NCI-H748 treated with DMSO at 0.1 percent for 48 hours (cell line): ENCODE measurements at places on chromosomes 1 and 21.

DNA sequence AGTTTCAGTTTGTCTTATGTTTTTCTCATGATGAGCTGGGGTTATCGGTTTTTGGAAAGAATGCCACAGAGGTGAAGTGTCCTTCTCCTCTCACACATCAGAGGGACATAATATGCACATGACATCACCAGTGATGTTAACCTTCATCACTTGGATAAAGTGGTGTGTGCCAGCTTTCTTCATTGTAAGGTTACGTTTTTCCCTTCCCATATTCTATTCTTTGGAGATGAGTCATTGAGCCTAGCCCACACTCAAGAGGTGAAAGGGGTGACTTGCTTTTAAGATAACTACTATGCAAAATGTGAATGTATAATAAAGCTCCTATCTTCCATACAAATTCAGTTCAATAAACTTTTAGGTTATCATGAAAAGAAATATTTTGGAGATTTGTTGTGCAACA, 36.7 kb upstream of the MAGI3 start:
- no peak for DNase-seq

DNA sequence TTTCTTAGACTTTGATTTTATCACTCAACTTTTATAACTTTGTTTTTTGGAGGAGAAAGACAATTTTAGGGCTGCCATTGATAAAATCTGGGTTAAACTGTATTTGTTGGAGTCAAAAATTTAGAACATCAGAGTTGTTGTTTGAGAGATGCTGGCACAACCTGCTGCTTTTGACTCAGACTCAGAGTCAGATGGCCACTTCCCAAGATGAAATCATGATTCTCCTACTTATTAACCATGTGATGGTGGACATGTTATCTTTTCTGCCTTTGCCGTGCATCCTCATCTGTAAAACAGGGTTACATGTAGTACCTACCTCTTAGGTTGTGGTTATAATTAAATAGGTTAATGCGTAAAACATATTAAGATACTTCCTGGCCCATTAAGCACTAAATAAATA, 71.2 kb downstream of the PLA2G4A start:
- no peak for DNase-seq

- no peak for DNase-seq
Observed at GRCh38 chr21:33686386-33686785, 44.1 kb downstream of the ITSN1 start.

DNA sequence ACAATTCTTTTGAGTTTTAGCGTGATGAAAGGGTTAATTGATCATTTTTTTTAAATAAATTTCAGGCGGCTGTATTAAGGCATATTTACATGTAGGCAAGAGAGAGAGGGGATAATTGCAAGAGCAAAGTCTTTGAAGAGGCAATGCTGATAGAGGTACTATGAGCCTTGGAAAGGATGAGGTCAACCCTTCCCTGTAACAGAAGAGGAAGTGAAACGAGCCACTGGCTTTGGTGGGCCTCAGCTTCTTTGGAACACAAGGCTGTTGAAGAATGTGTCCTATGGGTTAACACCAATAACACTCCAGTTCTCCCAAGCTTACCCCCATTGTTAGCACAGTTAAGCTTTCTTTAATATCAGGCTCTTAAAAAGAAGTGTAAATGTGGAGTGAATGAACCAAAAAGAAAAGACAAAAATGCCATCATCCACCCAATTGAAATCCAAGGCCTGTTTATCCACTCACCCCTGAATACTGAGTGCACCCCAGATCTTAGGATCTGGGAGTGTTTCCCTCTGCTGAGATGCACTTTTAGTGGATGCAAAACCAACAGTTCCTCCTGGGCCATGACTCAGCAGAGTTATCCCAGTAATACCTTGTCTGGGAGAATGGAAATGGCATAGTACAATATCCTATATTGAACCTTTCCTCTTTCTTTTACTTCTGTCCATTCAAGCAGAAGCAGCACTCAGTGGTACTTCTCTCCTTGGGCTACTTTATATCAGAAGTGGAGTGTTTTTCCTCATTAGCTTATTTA, 216.4 kb downstream of the SLC44A5 start:
- DNase-seq = no peak

DNA sequence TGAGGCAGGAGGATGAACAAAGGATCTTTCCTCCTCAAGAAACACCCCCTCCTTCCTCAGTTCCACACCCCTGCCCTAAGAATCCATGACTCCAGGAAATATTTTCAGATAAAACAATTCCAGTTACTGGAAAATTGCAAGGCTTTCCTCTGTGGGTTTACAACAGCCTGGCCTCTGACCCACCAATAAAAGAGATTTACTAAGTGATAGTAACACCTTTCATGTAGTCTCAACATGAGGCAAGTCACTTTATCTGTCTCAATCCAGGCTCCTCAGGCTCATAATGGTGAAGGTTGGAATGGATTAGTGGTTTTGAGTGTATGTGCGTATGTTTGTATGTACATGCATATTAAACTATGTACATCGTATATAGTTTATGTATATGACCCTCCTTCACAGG, 71.4 kb upstream of the PPP2R5A start:
- no peak for DNase-seq

DNA sequence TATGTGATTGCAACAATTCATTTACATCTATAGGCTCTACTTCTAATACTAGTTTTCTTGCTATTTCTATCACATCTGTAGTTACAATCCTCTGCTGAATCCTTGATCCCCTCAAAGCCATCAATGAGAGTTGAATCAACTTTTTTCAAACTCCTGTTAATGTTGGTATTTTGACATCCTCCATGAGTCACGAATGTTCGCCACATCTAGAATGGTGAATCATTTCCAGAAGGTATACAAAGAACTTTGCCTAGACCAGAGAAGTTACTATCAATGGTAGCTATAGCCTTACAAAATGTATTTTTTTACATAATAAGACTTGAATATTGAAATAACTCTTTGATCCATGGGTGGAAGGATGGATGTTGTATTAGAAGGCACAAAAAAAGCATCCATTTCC, 110.0 kb downstream of the AMY1C start:
- DNase-seq = no peak

DNA sequence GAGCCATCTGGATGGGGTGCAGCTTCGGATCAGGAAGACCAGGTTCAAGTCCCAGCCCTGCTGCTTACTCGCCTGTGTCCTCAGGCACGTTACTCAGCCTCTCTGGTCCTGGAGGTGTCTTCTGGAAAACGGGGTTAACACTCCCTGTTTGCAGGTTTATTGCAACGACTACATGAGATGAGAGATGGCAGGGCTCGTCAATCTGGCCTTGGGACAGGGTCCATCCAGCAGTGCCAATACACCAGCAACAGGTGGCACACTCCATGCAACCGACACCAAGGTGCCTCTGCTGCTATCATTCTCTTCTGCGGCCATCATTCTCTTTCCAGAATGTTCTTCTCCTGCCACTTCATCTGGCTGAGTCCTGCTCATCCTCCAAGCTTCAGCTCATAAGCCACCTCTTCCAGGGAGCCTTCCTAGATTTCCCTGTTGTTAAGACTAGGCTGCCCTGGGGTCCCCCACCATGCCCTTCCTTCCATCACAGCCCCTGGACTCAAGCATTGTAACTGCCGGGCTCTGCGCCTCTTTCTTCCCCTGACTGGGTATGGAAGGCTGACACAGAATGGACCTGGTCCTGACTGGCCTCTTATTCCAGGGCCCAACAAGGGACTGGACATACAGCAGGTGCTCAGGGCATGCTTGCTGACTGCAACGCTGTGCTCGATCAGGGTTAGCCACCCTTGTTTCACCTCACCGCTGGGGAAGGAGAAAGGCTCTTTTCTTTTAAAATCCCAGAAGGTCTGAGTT, 87.4 kb downstream of the DMRTB1 start:
- DNase-seq = no peak

- DNase-seq = no peak
Observed at GRCh38 chr1:10624256-10625050, 149.7 kb downstream of the PEX14 start.

DNA sequence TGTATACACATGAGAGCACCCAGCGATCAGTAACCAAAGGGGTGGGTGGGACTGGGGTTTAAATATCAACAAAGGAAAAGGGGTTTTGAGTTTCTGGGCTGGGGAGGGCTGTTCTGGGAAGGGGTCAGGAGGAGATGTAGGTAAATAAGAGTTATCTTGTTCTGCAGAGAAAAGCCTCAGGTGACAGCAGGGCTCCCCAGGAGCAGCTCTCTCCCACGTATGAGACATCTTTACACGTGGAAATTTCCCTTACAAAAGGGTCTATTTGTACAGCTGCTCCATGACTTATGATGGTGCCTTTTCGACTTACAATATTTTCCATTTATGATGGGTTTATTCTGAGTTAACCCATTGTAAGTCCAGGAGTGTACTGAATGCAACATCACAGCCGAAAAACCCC, 16.3 kb upstream of the PADI2 start:
- DNase-seq = no peak

DNA sequence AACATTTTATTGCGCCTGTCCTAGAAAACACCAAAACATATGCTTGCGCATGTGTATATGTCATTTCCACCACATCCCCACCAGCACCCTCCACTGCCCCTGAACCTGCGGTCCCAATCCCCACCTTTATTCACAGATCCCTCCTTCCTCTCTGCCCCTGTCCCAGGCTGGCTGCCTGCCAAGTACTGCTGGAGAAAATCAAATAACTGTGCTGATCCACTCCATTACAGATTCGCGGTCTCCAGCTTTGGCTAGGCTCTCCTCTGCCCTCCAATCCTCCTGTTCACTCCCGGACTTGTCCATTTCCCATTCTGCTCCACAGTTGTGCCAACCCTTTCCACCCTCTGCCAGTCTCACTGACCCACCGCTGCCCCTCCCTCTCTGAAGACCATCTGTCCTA, 59.3 kb upstream of the GJB5 start:
- DNase-seq = no peak

DNA sequence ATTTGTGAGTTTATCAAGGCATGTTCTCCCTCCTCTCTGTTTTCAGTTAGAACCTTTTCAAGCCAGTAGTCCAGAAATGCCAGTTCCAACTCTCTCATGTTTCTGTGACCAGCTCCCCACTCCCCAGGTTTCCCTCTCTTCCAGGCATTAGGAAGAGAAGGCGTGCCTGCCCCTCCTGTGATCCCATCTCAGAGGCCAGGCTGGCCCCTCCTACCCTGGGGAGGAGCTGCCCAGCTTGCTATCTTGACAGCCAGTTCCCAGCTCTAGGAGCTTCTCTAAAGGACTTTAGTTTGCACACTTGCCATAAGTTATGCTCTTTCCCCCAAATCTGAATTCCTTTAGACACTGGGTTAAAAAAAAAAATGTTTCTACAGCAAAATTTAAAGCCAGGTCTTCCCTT, 8.9 kb downstream of the HYI start:
- DNase-seq = no peak

GRCh38 chr1:15753776-15754175, 4.8 kb upstream of the FBLIM1 start:
- no peak for DNase-seq

- DNase-seq = no peak
Observed at GRCh38 chr1:12696658-12697057, 19.3 kb upstream of the AADACL3 start.

DNA sequence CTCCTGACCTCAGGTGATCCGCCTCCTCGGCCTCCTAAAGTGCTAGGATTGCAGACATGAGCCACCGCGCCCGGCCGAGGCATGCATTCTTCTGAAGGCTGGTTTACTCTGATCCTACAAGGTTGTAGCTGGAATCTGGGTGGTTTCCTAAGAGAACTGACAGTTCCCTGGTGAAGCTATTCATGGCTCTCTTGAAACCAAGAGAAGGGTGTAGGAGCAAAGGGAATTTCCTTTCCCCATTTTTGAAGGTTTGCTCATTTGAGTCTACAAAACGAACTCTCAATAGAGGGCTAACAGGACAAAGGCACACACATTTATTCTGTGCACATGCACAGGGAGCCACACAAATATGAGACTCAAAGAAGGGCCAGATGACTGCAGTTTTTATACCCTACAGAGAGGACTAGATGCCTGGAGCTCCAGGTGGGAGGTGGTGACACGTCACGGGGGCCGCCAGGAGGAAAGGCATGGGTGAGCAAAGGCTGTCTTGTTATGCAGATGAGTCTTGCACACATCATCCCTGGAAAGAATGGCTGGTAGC, 49.5 kb upstream of the ERRFI1 start:
- no peak for DNase-seq

DNA sequence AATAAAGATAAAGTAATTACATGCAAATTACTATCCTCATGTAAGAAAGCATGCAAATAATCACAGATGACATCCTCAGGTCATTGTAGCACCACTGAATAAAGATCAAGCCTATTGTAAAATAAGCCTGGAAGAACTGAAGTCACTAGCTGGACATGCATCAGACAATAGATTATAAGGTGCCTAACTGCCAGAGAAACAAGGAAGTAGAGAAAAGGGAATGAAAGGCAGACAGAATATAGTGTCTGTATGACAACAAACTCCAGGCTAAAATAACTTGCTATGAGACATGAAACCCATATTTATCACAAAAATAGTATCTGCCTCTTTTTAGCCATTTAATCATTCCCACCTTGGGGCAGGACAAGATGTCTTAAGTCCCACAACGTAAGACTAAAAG, 108.7 kb downstream of the ENAH start:
- peak; percentile 9 for DNase-seq

GRCh38 chr1:233361876-233362275, 34.4 kb downstream of the MAP3K21 start:
- DNase-seq = no peak

DNA sequence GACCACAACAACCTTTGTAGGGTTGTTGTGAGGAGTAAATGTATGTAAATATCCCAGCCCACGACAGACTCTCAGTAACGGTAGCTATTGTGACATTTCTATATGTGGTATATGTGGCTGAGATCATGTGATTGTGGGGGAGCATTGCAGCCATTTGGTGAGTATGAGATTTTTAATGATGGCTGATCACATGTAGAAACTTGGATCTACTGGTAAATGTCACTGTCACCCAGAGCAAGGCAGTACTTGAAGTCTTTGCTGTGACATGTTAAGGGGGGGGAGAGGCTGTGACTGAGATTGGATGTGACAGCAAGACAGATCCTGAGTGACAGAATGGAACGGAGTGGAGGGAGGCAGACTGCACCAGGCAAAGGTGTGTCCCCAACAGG, 23.9 kb upstream of the MEF2D start:
- DNase-seq = no peak

- no peak for DNase-seq
Observed at GRCh38 chr1:56922070-56922469, 43.7 kb downstream of the C8B start.

DNA sequence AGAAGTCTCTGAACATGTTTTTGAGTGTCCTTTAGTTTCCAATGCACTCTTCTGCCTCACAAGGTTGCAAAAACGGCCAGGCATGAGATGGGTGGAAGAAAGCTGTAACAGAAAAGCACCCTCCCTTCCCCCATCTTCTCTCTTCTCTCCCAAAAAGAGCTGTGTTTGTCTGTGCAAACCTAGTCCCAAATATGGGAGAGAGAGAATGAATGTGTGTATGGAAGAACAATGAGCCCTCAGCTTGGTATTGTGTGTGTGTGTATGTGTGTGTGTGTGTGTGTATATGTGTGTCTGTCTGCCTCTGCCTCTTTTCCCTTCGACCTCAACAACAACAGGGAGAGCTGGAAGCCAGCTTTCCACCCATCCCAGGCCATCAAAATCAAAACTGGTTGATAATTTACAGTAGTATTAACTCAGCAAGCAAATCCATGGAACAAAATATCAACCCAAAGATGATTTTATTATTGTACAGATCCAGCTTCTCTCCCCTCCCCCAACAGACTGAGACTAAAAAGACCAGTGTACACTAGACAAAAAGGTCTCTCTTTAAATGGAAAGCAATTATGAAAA, 1.8 kb downstream of the RERE start:
- DNase-seq = peak; percentile 45

GRCh38 chr1:12656575-12656974, 12.7 kb downstream of the AADACL4 start:
- DNase-seq = no peak

- no peak for DNase-seq
Observed at GRCh38 chr1:232334811-232335210, 295.1 kb downstream of the SIPA1L2 start.

- DNase-seq = no peak
Observed at GRCh38 chr1:229325853-229326487, 16.9 kb downstream of the CCSAP start.
